ENCODE measurements at places on chromosomes 7 and 10.

- no peak for DNase-seq
These were observed 6.6 kb downstream of the SEMA3A start for GRCh38 chr7:84187813-84188510.

DNA sequence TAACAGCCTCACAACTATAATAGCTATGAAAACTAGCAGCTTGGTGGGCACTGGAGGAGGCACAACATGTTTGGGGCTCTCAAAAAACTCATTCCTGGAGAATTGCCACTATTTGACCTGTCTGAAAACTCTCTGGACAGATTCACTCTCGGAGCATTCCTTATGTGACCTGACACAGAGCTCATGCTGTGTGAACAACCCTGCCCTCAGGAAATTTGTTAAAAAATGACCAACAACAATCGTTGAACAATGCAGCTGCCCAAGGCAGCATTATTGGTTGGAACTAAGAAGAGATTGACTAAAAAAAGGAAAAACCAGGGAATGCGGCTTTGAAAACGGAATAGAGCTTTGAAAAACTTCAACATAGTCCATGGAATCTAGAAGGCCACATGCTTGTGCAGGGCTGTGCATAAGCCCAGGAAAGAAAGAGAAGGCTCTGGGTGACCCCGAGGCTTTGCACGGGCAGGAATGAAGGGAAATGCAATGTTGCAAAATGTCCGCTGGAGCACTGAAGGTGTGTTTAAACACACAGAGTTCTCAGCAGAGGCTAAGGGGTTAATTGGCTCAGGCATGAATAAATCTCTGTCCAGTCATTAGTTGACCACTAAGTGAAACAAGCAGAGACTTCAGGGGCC lies 52.8 kb downstream of the NAMPT start:
- DNase-seq, result no peak

DNA sequence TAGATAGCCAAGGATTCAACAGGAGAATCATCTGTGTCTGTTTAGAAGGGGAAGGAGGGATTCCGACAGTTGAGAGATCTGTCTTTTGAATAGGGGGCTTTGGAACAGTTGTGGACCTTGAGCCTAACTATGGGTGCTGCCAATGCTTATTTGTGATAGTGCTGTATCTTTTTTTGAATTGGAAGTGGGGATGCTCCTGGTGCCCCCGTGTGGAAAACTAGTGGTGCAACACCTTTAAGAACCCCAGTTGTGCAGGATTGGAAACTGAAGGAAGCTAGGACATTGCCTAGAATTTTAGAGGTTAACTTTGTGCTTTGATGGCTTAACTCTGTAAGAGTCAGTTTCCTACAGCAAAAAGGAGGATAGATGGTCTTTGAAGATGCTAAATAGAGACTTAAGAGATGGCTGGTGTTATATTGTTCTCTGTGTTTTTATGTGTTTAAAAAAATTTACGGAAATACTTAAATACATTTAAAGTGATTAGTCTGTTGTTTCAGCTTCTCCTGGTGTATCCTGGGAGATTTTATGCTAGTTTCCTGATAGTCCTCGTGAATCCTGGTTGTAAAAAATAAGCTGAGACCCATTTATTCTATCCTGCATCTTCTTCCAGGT lies 69.3 kb downstream of the AP3M1 start:
- peak; percentile 35 for DNase-seq

DNA sequence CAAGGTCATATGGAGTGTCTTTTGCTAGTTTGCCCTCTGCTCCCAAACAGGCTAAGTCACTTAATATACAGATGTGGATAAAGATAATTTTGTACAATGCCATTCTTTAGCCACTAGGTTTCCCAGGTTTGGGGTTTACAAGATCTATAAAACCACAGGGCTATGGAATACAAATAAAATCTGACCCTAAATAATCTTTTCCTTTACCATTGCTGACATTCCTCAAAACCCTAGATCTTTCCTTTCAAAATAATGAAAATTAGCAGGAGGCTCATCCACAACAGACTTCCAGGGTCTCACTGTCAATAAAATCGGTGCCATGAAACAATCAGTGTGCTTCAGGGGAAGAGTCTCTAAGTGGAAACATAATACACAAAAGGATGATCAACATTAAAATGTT lies 148.4 kb downstream of the CPEB3 start:
- no peak for DNase-seq

GRCh38 chr10:29479081-29479925 lies 155.5 kb downstream of the SVIL start:
- no peak for DNase-seq

DNA sequence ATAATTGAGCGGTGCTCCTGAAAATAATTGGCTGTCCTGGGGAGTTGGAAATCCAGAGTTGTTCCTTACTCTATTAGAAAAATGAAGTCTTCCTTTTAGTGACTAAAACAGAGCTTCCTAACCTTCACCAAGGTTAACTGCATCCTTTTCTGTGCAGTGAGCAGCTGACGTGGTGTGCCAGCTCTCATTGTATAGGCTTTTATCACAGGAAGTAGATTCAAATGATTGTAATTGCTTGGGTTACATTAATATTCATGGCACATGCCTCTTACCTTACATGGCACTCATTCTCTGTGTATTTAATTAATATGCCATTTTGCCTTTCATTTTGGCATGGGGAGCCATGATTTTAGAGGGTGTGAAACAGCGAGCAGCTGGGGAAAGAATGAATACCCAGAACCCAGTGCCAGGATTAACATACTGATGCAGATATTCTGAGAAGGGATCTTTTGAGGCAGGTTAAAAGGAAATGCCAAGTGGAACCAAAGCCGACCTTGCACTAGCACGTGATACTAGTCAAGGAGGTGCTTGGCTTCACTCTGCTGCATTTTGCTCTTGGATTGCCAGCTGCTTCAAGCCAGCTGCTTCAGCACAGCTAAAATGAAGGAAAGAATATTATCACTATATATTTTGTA lies 115.3 kb downstream of the ST7 start:
- no peak for DNase-seq

DNA sequence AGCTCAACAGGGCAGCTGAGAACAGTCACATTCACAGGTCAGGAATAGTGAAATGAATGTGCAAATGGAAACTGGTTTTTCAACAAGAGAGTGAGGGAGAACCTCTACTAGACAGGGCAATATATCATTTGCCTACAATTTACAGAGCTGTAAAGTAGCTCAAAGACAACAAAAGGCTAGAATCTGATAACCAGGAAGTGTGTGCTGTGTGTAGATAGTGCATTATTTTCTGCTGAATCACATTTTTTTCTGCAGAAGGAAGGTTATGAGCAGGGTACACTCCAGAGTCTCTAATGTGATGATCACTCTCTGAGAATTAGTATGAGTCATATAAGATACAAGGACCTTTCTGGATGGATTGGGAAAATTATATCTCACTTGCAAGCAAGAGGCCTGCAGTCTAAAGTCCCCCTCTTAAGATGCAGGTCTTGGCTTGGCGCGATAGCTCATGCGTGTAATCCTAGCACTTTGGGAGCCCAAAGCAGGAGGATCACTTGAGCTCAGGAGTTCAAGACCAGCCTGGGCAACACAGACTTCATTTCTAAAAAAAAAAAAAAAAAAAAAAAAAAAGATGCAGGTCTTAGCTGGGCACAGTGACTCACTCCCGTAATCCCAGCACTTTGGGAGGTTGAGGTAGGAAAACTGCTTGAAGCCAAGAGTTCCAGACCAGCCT lies 59.9 kb upstream of the COBL start:
- DNase-seq, result no peak

- no peak for DNase-seq
These were observed 369.6 kb upstream of the DPP6 start for GRCh38 chr7:153682628-153683027.

- DNase-seq, result no peak
These were observed 16.5 kb downstream of the DYNC1I1 start for GRCh38 chr7:95788884-95789283.

DNA sequence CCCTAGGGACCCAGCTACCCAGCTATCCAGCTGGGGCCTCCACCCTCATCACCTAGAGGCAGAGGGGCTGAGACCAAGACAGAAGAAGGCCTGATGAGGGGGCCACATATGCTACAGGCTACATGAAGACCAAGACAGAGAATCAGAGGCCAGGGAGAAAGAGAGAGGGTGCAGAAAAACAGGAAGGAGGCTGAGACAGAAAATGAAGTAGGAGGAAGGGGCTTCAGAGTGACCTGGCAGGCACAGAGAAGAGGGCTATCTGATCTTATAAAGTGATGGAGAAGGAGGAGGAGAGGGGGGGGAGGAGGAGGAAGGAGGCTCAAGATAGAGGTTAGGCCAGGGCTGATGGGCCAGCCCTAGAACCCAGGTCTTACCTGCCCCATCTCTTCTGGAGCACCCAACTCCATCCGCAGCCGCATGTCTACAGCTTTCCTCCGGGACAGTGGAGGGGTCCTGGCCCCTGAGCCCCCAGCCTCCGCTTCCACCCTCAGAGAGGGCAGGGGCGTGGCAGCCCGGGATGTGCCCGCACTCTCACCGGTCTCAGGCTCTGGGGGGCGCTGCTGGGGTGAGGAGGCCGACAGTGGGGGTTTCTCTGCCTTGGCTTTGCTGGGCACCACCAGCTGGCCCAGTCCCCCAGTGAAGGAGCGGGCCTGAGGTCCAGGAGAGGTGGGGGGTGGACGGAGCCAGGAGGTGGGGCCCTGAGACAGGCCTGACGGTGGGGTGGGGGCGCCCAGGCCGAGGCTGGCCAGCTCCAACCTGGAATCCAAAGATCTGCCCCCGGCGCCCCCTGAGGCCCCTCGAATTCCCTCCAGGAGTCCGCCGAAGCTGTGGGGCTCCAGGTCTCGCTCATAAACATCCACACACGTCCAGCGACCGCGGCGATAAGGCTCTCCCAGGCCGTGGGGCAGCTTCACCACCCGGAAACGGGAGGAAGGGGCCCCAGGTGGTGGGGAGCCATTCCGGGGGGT lies 1.8 kb downstream of the TSC22D4 start:
- DNase-seq, result no peak

DNA sequence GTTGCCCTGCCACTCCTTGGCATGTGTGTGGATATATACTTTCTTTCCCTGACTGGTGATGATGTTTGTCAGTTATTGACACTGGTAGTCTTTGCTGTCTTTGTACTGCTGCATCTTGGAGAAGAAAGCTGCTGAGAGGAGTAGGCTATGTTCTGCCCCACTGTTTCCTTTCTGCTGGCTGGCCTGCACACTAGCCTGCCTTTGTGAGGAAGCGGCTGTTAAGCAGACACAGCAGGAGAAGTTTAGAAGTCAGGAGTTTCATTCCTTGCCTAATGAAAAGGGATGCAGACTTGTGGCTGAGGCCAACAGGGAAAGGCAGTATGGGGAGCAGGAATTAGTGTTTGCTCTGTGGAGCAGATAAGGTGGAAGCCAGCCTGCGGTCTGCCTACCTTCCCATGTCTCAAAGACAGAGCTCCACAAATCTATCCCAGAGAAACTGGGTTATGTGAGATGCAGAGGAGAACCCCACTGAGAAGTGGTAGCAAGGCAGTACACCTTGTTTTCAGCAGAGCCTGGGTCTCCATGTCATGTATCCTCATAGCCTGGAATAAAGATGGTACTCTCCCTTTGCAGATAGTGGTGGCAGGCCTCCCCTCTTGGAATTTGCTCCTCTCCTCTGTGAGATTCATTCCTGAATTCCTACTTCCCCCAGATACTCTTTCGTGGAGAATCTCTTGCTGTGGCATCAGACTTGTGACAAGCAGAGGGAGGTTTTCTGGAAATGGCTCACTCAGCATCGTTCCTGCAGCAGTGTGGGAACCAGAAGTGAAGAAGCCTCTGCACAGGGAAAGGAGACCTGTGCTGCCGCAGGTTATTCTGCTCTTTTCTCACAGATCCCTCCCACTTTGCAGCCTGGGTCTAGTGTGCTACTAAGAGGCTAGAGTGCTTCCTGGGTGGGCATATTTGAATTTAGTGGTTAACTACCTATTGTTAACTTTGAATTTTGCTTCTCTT lies 130.2 kb downstream of the LRRC4 start:
- no peak for DNase-seq

GRCh38 chr10:74949843-74950765 lies 123.7 kb downstream of the KAT6B start:
- no peak for DNase-seq

GRCh38 chr10:125693524-125693847 lies 10.5 kb upstream of the TEX36 start:
- no peak for DNase-seq

- DNase-seq, result peak; percentile 8
These were observed 34.0 kb downstream of the ADAP1 start for GRCh38 chr7:920351-921070.

Data from gastrocnemius medialis (tissue), 4 donors.